Myocyte (in vitro differentiated cells): ENCODE measurements at places on chromosomes 2 and 18. TPM values are rescaled to one million over a fixed set of nuclear protein-coding genes. Genes with fewer than 3 reads are reported as not detected.
A peak's percentile ranks its signal among the peaks of the same experiment; 100 is the strongest.

GRCh38 chr2:174792309-174793025 is 28.2 kb upstream of the CHRNA1 start:
- no peak for DNase-seq

DNA sequence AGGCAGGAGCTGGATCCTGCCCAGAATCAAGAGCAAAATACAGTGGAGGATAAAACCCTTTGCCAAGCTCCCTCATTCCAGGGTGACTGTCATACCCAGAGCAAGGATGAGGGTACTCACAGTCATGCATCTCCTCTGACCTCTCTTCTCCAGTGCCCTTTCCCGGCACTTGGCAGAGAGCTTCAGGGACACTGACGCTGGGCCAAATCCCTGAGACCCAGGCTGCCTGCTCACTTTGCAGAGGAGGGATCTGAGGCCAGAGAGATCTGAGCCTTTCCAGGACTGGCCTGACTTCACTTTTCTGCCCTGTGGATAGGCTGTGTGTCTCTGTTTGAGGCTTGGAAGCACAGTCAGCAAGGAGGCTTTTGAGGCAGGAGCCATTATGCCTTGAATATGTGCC is 330.0 kb downstream of the CELF4 start:
- DNase-seq, result no peak

DNA sequence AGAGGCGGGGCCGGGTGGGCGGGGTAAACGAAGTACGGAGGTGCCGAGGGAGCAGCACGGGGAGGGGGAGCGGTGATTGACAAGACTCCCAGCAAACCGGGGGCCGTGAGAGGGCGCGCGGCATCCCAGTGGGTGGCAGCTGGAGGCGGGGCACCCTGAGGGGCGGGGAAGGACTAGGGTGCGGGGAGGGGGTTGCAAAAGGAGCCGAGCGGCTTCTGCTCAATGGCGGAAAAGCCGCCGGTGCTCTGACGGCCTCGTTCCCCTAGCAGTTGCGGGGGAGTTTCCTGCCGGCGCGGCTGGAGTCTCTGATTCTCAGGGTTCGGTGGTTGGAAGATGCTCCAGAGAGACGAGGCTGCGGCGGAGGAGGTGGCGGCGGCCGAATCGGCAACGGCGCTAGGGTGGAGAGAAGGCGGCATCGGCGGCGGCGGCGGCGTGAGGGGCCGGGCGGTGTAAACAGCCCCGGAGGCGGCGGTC is at the start of gene PPM1B:
PPM1B (plus strand) TSS at position 195 of the 474 bp plus-strand sequence. CDS start 32,325 bp downstream, outside the sequence.
- no peak for DNase-seq

GRCh38 chr2:128187032-128187654 is 96.1 kb downstream of the UGGT1 start:
- DNase-seq, result peak; percentile 91

GRCh38 chr2:119659601-119660342 is 19.2 kb upstream of the TMEM177 start:
- peak; percentile 47 for DNase-seq

GRCh38 chr2:27889774-27890145 is 427 bp downstream of the RBKS start:
- no peak for DNase-seq

DNA sequence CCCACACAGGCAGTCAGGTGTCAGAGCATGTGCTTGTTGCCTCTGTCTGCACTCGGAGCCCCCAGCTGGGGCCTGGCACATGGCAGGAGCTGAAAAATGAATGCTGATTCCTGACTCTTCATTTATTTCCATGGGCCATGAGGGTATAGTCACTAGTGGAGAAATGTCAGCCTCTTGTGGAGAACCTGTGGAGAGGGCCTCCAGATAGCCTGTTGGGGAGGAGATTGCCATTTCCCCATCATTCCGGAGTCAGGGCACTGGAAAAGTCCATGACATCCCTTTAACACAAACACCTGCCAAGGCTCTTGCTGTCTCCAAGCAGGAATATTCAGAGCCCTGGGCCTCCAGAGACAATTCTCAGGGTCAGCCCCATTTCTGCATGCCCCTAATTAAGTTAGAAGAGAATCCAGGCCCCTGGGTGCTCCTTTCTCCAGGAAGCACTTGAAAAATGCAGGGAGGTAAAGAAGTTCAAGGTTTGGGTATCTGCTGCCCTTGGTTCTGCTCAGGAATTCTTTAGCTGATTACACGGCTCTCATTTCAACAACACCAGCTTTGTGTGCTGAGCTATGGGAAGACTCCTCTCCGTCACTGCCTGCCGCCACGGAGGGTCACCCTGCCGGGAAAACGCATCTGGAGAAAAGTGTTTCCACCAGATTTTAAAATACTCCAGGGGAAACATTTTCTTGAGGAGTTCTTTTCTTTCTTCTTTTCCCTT is 311.3 kb downstream of the MYCN start:
- no peak for DNase-seq

GRCh38 chr2:105856581-105856980 is 111.9 kb downstream of the NCK2 start:
- no peak for DNase-seq

DNA sequence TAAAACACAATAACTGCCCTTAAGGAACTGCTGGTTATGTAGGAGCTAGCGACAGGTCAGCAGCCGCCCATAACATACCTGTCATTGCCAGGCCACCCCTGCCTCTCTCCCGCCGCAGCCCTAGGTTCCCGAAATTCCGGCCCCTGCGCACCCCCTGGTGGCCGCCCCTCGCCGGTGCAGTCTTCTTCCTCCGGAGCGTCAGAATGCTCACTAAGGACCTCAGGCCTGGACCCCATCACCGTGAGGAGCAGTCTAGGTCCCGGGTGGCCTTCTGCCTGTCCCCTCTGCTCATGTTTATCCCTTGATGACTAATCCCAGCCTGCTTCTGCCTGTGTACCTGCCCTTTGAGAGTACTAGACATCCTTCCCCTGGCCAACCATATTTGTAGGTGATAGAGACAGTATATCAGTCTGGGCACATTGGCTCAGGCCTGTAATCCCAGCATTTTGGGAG is 115.7 kb upstream of the SLC1A4 start:
- peak; percentile 63 for DNase-seq

GRCh38 chr2:54546518-54546917 is 90.4 kb downstream of the SPTBN1 start:
- no peak for DNase-seq

DNA sequence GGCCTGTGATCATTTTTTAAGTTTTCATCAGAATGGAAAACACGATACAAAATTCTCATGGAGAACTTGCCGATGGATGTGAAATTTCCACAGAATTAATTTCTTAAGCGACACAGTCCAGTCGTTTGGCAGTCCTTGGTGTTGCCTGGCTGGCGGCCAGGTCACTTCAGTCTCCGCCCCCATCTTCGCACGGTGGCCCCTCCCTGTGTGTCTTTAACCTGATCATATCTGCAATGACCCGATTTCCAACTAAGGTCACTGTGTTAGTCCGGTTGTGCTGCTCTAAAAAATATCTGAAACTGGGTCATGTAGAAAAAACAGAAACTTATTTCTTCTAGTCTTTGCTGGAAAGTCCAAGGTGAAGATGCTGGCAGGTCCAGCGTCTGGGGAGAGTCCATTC is 44.5 kb upstream of the COPS8 start:
- DNase-seq, result no peak

DNA sequence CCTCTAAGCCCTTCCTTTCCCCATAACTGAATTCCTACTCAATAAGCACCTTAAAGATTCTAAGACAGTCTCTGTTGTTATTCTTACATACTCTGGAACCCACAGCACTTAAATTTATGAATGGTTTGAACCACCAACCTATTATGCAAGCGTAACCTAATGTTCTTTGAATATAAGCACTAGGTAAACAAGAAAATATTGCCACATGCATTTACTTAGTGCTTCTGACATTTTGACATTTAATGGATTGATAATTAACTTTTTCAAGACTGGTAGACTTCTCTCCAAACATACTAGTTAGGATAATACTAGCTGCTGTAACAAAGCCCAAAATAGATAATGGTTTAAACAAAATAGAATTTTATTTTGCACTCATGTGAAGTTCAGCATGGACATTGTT is 164.8 kb downstream of the ARHGAP15 start:
- DNase-seq, result no peak

- no peak for DNase-seq
Observed at GRCh38 chr2:120944575-120944974, 208.9 kb downstream of the GLI2 start.

Gene CXCR4
- not detected in 2 replicates for total RNA-seq

Gene NOL4
- total RNA-seq, result not detected in 2 replicates

Gene AKAIN1
- not detected in 2 replicates for total RNA-seq
